ENCODE measurements at places on chromosomes 3 and 15.

- DNase-seq, result no peak
Measured at GRCh38 chr3:110575702-110576101, 495.9 kb upstream of the NECTIN3 start.

DNA sequence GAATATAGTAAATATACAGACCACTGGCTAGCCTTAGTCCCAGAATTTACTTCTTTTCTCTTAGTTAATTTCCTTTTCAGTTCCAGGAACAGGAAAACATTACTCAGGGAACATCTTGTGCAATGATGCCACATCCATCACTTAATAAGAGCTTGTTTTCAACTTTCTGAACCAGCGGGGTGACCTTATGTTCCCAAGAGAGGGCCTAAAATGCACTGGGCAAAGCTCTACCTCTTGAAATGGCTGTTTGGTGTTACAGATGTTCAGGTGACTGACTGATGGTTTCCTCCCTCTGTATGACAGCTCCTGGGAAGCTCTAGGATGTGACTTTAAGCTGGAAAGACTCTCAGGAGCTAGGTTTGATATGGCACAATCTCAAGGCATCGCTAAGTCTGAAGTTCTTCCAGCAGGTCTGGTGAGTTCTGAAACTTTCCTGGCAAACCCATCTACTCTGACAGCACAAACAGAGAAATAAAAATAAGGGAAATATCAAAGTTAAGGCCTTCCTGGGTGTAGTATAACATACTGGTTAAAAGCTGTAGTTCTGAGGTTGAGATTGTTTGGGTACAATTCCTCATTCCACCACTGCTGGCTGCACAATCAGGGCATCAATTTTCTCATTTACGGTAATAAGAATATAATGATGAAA lies 98.6 kb downstream of the ZIC1 start:
- no peak for DNase-seq

- DNase-seq, result no peak
Measured at GRCh38 chr3:188490416-188490815, 336.5 kb downstream of the LPP start.

GRCh38 chr3:54366007-54366750 lies 243.8 kb downstream of the CACNA2D3 start:
- no peak for DNase-seq

DNA sequence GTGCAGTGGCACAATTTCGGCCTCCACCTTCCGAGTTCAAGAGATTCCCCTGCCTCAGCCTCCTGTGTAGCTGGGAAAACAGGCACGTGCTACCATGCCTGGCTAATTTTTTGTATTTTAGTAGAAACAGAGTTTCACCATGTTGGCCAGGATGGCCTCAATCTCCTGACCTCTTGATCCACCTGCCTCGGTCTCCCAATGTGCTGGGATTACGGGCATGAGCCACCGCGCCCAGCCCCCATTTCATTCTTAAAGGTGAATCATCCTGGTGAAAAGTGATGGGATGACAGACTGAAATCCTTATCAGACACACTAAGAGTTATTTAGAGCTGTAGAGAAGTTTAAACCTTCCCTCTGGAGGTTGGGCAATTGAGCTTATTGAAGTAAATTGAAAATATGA lies 24.1 kb upstream of the SERPINI2 start:
- no peak for DNase-seq

Data from kidney glomerular epithelial cell (primary cell).